ENCODE measurements at places on chromosomes 4 and X.

GRCh38 chr4:108072300-108072699, 82.6 kb downstream of the HADH start:
- DNase-seq: no peak

DNA sequence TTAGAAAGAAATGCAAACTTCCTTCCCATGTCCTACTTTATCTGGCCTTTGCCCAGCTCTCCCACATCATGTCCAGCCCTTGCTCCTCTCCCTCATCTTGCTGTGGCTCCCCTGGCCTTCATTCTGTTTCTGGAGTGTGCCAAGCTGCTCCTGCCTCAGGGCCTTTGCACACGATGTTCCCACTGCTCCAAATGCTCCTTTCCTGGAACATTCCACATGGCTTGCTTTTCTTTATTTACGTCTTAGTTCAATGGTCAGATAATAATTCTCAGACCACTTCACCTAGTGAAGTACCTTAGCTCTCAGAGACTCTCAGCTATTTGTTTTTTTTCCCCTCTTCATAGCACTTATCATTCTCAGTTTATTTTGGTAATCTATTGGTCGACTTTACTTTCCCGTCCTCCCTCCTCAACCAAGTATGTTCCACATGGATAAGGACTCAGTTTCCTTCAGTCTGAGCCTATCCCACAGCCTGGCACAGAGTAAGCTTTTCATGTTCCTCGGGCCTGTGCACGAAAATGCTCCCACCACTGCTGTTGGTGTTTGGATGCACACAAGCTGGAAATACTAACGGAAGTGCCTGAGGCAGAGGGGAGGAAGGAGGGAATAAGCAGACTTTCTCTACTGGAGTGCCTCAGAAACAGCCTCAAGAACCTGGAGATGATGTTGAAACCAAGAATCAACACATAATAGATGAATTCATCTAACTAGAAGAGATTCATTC, 23.4 kb upstream of the MAP9 start:
- no peak for DNase-seq

GRCh38 chrX:153884136-153884535, 1.8 kb downstream of the L1CAM start:
- DNase-seq: no peak

- no peak for DNase-seq
Observed at GRCh38 chr4:17024425-17024824, 126.0 kb upstream of the LDB2 start.

DNA sequence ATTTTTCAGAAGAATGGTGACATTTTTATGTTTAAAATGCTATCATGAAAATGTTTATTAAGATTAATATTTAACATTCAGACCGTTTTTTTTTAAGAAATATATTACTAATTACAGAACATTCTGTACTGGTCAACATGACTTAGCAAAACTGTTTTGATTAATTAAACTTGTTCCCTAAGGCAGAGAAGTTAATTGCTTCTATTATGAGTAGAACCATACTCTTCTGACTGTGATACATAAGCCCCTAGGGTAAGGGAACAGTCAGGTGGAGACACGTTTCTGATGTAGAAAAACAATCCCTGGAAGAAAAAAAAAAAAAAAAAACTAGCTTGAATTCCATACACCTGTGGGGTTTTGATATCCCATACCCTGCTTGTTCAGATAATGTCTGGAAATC, 97.4 kb downstream of the GPM6A start:
- DNase-seq: no peak

DNA sequence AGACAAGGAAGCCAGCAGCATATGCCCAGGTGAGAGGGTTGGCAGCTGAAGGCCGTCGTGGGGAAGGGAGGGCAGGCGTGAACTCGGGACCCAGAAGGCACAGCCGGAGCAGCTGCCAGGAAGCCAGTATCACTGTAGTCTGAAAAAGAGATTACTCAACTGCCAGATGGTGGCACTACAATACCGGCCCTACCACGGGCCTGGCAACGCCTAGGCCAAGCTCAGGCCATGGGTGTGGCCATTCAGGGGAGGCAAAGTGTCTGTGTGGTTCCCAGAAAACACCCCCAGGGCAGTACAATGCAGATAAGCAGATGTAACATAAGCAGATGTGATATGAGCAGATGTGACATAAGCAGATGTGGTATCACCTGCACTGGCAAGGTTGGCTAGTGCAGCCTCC, 236.0 kb downstream of the AFAP1 start:
- DNase-seq: peak; percentile 19

DNA sequence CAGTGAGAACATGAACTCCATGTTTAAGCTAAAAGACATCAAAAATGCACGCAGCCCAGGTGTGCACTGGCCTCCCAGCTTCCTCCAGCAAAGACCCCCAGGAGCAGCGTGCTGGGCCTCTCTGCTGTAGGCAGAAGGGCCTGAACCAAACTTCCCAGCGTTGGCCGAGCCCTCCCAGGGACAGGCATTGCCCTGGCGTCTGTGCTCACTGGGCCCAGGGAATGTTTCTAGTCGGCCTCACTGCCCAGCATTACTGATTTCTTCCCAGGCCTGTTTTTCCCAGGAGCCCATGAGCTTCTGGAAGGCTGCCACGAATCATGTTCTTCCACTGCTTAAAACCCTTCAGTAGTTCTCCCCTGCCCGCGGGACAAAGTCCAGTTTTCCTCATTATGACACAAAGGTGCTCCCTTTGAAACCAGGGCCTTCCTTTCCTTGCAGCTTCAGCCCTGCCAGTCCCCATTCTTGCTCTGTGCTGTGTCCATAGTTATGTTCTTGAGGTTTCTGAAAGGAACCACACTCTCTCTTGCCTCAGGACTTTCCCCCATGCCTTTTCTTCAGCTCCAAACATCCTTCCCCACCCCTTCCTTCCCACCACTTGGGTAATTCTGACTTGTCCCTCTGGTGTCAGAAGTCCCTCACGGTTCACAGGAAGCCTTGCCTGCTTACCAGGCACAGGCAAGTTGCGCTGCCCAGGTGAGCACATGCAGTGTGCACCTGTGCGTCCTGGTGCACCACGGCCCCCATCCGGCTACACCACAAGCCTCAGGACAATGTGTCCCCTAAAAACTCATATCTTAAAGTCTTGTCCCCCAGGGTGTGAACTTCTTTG, 93.4 kb upstream of the ENPP6 start:
- no peak for DNase-seq

GRCh38 chr4:907691-908425, 24.3 kb downstream of the GAK start:
- no peak for DNase-seq

- DNase-seq: no peak
Observed at GRCh38 chr4:149988087-149988410, 90.2 kb upstream of the DCLK2 start.

DNA sequence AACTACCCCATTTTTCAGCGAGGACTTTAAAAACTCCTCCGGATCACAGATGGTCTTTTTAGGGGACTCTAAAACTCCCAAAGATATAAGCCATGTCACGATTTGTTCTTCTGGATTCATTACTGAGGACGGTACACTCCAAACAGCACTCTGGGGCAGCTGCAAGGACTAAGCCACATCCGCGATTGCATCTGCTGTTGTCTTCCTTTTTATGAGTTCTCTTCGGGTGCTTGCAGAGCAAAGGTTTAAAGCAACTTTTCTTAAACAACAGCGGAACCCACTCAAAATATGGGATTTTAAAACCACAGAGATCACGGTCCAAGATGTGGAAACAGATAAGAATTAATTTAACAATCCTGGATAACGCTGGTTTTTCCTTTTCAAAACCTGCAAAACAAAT, at the start of gene ARHGEF6:
TSS of gene ARHGEF6 (minus strand) at position 170 of the 400 bp plus-strand sequence. CDS start at position 120, 50 bp downstream.
- DNase-seq: no peak

GRCh38 chrX:125132274-125132673, 187.4 kb upstream of the TEX13C start:
- no peak for DNase-seq

GRCh38 chrX:16023790-16024734, 99.3 kb upstream of the GRPR start:
- DNase-seq: no peak

GRCh38 chr4:38896940-38897339, 29.3 kb downstream of the FAM114A1 start:
- no peak for DNase-seq

DNA sequence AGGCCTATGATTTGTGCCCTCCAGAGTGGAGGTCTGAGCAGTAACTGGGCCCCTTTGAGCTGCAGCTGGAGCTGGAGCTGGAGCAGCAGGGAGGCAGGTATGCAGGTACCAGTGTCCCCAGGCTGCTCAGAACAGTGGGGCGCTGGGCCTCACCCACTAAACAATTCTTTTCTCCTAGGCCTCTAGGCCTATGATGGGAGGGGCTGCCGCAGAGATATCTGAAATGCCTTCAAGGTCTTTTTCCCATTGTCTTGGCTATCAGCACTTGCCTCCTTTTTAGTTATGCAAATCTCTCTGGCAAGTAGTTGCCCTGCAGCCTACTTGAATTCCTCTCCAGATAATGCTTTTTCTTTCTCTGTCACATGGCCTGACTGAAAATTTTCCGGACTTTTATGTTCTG, 79.7 kb upstream of the OTUD4 start:
- no peak for DNase-seq

- no peak for DNase-seq
Observed at GRCh38 chrX:292900-293897, 12.0 kb downstream of the PLCXD1 start.

DNA sequence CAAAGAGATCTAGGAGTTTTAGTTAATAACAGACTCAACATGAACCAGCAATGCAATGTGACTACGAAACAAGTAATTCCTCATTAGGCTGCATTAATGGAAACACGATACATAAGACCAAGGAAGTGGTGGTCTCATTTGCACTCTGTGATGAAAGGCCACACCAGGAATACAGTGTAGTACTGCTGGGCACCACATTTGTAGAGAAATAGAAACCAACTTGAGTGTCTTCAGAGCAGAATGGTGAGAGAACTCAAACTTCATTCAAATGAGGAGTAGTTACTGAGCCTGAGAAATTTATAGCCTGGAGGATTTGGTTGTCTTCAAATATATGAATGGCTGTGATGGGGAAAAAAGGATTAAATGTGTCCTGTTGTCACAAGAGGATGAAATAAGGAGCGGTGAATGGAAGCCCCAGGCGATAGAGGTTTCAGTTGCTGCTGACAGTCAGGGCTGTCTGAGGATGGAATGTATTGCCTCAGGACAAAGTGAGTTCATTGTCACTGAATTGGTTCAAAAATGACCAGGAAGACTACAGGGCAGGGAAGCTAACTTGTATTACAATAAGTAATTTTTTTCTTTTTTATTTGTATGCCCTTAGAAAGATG, 50.9 kb downstream of the NFKB1 start:
- DNase-seq: no peak

DNA sequence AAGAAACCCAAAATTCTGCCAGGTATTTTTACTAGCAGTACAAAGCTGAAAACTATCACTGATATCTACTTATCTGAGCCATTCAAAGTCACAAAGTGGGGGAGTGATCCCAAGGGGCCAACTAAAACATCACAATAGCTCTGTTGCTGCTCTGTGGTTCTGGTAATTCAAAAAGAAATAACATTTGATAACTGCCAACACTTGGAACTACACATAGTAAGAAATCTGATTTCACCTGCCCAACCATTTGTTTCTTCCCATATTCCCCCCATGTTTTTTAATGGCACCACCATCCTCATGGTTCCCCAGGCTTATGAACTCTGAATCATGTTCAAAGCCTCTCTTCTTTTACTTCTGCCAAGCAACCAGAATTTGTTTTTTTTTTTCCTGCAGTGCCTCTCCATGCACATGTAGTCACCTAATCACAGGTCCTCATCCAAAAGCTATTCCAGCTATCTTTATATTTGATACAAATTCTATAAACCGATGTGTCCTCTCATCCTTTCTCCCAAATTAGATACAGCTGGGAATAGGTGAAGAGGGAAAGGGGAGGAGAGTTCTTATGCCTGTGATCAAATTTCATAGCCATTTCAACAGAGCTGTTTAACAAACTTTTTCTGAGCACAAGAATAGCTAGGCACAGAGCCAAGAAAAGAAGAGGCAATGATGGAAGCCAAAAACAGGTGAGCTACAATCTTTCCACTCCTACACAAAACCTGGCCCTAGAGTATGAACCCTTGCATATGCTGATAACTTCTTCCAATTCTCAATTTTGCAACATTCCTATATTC, 7.7 kb downstream of the AMMECR1 start:
- no peak for DNase-seq

- DNase-seq: no peak
Observed at GRCh38 chrX:56764975-56765791, 36.1 kb downstream of the NBDY start.

GRCh38 chr4:175412746-175413145, 399.3 kb downstream of the GPM6A start:
- DNase-seq: no peak

DNA sequence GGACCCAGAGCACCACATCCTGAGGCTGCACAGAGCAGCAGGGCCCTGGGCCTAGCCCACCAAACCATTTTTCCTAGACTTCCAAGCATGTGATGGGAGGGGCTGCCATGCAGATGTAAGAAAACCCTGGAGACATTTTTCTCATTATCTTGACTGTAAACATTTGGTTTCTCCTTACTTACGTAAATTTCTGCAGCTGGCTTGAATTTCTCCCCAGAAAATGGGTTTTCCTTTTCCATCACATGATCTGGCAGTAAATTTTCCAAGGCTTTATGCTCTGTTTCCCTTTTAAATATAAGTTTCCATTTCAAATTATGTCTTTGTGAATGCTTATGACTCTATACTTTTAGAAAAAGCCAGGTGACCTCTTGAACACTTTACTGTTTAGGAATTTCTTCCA, 945.9 kb upstream of the NDST4 start:
- DNase-seq: no peak

DNA sequence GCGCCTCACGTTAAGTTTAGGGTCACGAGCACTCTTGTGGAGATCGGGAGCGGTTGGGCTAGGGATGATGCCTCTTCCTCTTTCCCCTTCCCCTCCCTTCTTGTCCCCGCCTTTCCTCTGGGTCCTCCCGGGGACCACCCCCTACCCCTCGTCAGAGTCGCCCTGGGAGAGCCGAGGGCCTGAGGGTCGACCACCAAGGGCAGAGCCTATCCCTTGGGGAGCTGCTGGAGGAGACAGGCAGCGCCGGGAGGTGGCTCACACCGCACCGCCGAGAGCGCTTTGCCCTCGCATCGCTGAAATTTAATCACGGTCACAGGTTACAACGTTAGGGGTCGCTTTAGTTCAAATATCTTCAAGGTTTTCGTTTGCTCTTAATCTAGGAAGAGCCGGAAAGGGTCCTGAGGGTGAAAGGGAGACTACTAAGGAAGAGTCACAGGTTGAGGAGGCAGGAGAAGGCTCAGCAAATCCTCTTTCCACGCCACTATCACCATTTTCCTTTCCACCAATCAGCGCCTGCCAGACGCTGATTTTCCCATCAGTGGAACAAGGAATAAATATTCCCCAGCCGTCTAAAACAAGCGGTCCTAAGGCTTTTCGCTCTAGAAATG, 528 bp upstream of the SNCA start:
- DNase-seq: no peak
